ENCODE measurements at places on chromosomes 4 and X. TPM values are rescaled to one million over a fixed set of nuclear protein-coding genes. Genes with fewer than 3 reads are reported as not detected.

Gene ANOS1
- 49.7 TPM for total RNA-seq

Gene SPACA5
- not detected for total RNA-seq

Gene ZNF732
- total RNA-seq, result 0.23 TPM

Gene PPARGC1A
- 14.2 TPM for total RNA-seq

Gene CNGA1
- not detected for total RNA-seq

Gene ODAPH
- total RNA-seq, result not detected

Gene PLK4
- total RNA-seq, result 0.69 TPM

Gene TRAPPC11
- 31.7 TPM for total RNA-seq

Gene TCP11X2
- not detected for total RNA-seq

GRCh38 chr4:151674804-151675391 lies 85.9 kb downstream of the GATB start:
- H3K27me3 ChIP-seq, result no peaks in the 10 kb centered on the region
- DNase-seq, result peak; percentile 78
- peak overlapping the region; percentile 32 for H3K4me3 ChIP-seq

DNA sequence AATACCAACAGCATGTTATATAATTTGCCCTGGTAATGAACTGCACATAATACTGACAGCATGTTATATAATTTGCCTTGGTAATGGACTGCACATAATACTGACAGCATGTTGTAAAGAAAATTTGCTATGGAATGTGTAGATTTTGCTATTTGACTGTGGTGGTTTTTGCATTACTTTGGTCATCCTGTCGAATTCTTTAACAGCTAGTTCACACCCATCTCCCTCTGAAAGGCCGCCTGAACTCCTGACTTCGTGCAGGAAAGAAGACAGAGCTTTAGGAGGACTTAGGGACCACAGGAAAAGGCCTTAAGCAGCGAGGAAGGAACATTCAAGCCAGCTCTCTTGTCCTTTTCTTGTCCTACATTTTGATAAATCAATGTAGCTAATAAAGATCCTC lies 45.2 kb upstream of the DCLK2 start:
- no peaks in the 10 kb centered on the region for H3K4me1 ChIP-seq
- H3K36me3 ChIP-seq, result no peaks in the 10 kb centered on the region
- DNase-seq, result no peak
- no peak overlapping the region for H3K4me3 ChIP-seq

- H3K4me1 ChIP-seq, result no peaks in the 10 kb centered on the region
- no peak overlapping the region for H3K4me3 ChIP-seq
- H3K36me3 ChIP-seq, result no peaks in the 10 kb centered on the region
- no peak for DNase-seq
- H3K27ac ChIP-seq, result no peak overlapping the region
Observed at GRCh38 chrX:106894392-106894909, 8.7 kb downstream of the RIPPLY1 start.

- no peak overlapping the region for H3K4me3 ChIP-seq
- no peaks in the 10 kb centered on the region for H3K27me3 ChIP-seq
- no peak overlapping the region for H3K27ac ChIP-seq
Observed at GRCh38 chr4:137156054-137156453, 376.2 kb downstream of the PCDH18 start.

- no peaks in the 10 kb centered on the region for H3K4me1 ChIP-seq
- H3K27me3 ChIP-seq, result no peaks in the 10 kb centered on the region
Observed at GRCh38 chr4:3524920-3525319, 7.3 kb downstream of the LRPAP1 start.

DNA sequence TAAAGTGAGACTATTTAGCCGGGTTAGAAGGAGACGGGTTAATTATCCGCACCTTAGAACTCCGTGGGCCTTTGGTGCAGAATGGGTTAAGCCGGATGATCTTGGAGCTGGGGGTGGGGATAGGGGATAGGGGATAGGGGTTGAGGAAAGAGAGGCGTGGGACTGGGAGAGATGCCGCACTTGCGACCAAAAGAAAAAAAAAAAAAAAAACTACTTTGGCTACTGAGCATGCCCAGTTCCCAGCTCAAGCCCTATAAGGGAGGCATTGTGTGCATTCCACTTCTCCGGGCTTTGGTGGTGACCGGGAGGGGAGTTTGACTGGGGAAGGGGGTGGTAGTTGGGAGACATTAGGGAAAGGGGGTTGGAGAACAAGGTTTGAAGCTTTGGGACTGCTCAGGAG lies at the start of gene SLITRK4:
TSS of gene SLITRK4 (minus strand) at position 187 of the 400 bp plus-strand sequence. CDS start 4,993 bp downstream, outside the sequence.
- H3K4me3 ChIP-seq, result no peak within 1 kb of the TSS
- no peak within 1 kb of the TSS for H3K27ac ChIP-seq
- no peaks in the 10 kb centered on the region for H3K36me3 ChIP-seq
- no peak for DNase-seq
- peaks cover 3% of the 10 kb centered on the region for H3K27me3 ChIP-seq
- no peaks in the 10 kb centered on the region for H3K4me1 ChIP-seq

GRCh38 chr4:135434936-135435335 lies 1233.3 kb upstream of the PABPC4L start:
- no peaks in the 10 kb centered on the region for H3K36me3 ChIP-seq
- DNase-seq, result no peak
- no peak overlapping the region for H3K4me3 ChIP-seq
- no peaks in the 10 kb centered on the region for H3K27me3 ChIP-seq
- H3K4me1 ChIP-seq, result no peaks in the 10 kb centered on the region
- no peak overlapping the region for H3K27ac ChIP-seq

GRCh38 chr4:26131711-26132110 lies 189.1 kb upstream of the RBPJ start:
- no peak for DNase-seq
- H3K27me3 ChIP-seq, result no peaks in the 10 kb centered on the region
- no peaks in the 10 kb centered on the region for H3K36me3 ChIP-seq
- H3K4me3 ChIP-seq, result no peak overlapping the region

DNA sequence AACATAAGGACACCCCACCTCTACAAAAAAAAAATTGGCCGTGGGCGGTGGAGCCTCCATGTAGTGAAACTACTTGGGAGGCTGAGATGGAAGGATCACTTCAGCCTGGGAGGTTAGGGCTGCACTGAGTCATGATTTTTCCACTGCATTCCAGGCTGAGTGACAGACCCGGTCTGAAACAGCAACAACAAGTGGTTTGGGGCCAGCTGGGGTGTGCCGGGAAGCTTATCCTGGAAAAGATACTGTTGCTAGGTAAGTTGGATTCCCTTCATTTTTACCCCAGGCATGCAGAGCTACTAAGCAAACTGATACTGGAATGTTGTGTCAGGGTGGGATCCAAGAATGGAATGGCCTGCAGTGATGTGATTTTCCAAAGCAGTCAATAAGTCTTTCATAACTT lies 57.0 kb downstream of the XAGE2 start:
- H3K27me3 ChIP-seq, result no peaks in the 10 kb centered on the region
- H3K4me3 ChIP-seq, result no peak overlapping the region
- no peaks in the 10 kb centered on the region for H3K36me3 ChIP-seq
- H3K27ac ChIP-seq, result no peak overlapping the region

DNA sequence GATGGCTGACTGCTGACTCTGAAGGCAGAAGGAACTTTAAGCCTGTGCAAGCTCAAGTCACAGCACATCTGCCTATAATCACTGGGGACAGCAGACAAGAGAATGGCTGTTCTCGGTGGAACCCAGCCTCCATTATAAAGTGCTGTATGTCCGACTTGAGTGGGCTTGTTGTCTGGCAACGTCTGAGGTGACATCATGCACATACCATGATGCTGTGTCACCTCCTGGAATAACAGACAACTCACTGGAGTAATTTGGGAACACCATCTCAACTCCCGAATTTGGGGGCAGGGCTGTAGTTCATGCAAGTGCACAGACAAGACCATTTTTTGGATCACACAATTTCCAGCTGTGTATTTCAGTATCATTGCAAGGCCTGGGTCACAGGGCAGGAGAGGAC lies 59.8 kb upstream of the GPM6B start:
- DNase-seq, result no peak
- H3K36me3 ChIP-seq, result no peaks in the 10 kb centered on the region
- H3K27ac ChIP-seq, result no peak overlapping the region
- no peaks in the 10 kb centered on the region for H3K4me1 ChIP-seq
- no peaks in the 10 kb centered on the region for H3K27me3 ChIP-seq
- no peak overlapping the region for H3K4me3 ChIP-seq

GRCh38 chrX:149129767-149130166 lies 375.3 kb downstream of the IDS start:
- no peak overlapping the region for H3K4me3 ChIP-seq
- no peaks in the 10 kb centered on the region for H3K27me3 ChIP-seq
- H3K4me1 ChIP-seq, result no peaks in the 10 kb centered on the region
- DNase-seq, result no peak
- H3K36me3 ChIP-seq, result no peaks in the 10 kb centered on the region

DNA sequence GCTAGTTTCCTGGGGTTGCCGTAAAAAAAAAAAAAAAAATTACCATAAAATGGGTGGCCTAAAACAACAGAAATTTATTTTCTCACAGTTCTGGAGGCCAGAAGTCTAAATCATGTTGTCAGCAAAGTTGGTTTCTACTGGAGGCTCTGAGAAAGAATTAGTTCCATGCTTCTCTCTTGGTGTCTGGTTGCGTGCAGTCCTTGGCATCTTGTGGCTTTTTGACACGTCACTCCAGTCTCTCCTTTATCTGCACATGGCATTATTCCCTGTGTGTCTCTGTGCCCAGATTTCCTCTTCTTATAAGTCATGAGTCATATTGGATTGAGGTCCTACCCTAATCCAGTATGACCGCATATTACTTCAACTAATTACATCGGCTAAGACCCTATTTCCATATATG lies 38.7 kb downstream of the SPATA4 start:
- no peak overlapping the region for H3K27ac ChIP-seq
- H3K27me3 ChIP-seq, result no peaks in the 10 kb centered on the region
- H3K4me1 ChIP-seq, result no peaks in the 10 kb centered on the region
- H3K4me3 ChIP-seq, result no peak overlapping the region
- no peaks in the 10 kb centered on the region for H3K36me3 ChIP-seq

- H3K27me3 ChIP-seq, result no peaks in the 10 kb centered on the region
- no peak overlapping the region for H3K27ac ChIP-seq
- H3K4me1 ChIP-seq, result no peaks in the 10 kb centered on the region
- H3K4me3 ChIP-seq, result no peak overlapping the region
- DNase-seq, result no peak
- H3K36me3 ChIP-seq, result peaks cover 84% of the 10 kb centered on the region
Observed at GRCh38 chr4:84718699-84719098, 135.8 kb downstream of the CDS1 start.

DNA sequence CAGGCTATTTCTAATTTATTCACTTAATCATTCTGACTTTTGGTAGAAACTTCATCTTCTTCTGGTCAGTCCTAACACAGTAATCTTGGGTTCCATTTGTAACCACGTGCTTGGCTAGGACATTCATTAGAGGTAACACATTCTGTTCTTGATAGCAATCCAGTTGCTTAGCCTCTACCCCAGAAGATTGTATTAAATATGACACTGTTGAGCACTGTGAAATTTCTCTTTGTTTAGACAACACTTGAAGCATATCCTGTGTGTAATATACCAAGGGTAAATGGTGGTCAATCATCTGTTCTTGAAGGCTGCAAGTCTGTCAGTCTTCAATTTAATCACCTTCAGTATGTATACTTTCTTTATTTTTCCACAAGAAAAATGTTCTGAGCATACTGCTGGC lies 523.0 kb downstream of the ANKRD50 start:
- no peaks in the 10 kb centered on the region for H3K36me3 ChIP-seq
- no peak overlapping the region for H3K4me3 ChIP-seq
- DNase-seq, result no peak
- no peaks in the 10 kb centered on the region for H3K27me3 ChIP-seq
- no peaks in the 10 kb centered on the region for H3K4me1 ChIP-seq
- no peak overlapping the region for H3K27ac ChIP-seq

- no peaks in the 10 kb centered on the region for H3K4me1 ChIP-seq
- no peaks in the 10 kb centered on the region for H3K36me3 ChIP-seq
- no peak overlapping the region for H3K27ac ChIP-seq
- no peak for DNase-seq
Observed at GRCh38 chrX:475926-476723, 89.4 kb upstream of the PPP2R3B start.

GRCh38 chr4:105344141-105344540 lies 129.7 kb downstream of the PPA2 start:
- no peak overlapping the region for H3K4me3 ChIP-seq
- H3K36me3 ChIP-seq, result no peaks in the 10 kb centered on the region
- no peaks in the 10 kb centered on the region for H3K27me3 ChIP-seq
- no peak for DNase-seq

DNA sequence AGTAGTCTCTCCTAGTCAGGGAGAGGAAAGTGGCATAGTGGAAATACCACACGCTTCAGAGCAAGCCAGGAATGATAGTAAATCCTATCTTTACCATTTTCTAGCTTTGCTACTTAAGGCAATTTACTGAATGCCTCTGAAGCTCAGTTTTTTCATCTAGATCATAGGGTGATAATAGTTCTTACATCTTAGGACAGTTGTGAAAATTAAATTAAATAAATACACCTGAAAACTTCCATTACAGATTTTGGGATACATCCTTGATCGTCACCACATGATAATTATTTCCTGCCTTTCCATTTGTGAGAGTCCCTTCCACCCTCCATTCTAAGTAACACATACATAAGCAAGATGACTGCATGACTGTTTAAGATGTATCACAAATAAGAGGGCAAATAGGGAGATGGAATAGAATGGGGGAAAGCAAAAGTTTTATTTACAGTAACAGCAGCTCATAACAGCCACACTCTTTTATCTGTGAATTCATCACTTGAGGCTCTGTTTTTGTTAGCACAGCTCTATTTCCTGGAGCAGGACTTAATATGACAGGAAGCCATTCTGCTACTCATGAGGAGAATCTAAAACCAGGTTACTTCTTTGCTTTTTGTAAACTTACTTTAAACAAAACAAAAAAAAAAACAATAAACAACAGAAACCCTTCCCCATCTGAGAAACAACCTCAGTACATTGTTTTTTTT lies 13.4 kb downstream of the P2RY10 start:
- no peak overlapping the region for H3K27ac ChIP-seq
- no peaks in the 10 kb centered on the region for H3K4me1 ChIP-seq
- no peak overlapping the region for H3K4me3 ChIP-seq

DNA sequence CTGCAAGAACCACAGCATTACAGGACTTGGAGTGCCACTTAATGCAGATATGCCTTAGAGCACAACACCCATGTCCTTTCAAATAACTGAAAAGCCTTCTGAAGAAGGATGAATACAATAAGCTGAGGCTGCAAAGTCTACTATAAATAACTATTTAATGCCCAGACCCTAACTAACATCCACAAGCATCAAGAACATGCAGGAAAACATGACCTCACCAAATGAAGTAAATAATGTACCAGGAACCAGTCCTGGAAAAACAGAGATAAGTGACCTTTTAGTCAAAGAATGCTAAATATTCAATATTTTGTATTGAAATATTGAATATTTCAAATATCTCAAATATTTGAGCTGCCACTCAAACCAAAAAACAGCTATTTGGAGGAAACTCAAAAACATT lies 16.9 kb downstream of the ACTRT1 start:
- H3K27ac ChIP-seq, result no peak overlapping the region
- no peak for DNase-seq
- no peaks in the 10 kb centered on the region for H3K27me3 ChIP-seq
- H3K4me3 ChIP-seq, result no peak overlapping the region
- H3K36me3 ChIP-seq, result no peaks in the 10 kb centered on the region

DNA sequence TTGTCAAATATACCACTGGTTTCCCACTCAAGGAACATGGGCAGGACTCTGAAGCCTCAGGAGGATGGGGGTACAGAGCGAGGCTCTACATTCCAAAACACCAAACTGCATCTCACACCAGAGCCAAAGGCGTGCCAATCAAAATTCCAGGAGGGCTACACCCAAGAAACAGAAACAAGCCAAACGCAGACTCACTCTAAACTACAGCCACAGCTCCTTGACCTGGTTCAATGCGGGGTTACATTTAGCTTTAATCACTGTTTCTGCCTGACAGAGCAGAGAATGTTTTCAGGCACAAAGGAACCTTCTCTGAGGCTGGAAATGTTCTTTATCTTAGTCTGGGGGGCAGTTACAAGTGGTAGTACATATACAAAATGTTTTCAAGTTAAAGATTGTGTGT lies 2121.5 kb upstream of the AGA start:
- no peaks in the 10 kb centered on the region for H3K27me3 ChIP-seq
- no peak for DNase-seq
- no peak overlapping the region for H3K4me3 ChIP-seq
- no peaks in the 10 kb centered on the region for H3K36me3 ChIP-seq

All from upper lobe of right lung (tissue), 1 donor.